ENCODE measurements at places on chromosomes 13 and 19.

GRCh38 chr13:97386801-97387484 is 47.0 kb upstream of the RAP2A start:
- no peak for DNase-seq

- DNase-seq: no peak
Measured at GRCh38 chr19:17953869-17954268, 13.0 kb upstream of the KCNN1 start.

DNA sequence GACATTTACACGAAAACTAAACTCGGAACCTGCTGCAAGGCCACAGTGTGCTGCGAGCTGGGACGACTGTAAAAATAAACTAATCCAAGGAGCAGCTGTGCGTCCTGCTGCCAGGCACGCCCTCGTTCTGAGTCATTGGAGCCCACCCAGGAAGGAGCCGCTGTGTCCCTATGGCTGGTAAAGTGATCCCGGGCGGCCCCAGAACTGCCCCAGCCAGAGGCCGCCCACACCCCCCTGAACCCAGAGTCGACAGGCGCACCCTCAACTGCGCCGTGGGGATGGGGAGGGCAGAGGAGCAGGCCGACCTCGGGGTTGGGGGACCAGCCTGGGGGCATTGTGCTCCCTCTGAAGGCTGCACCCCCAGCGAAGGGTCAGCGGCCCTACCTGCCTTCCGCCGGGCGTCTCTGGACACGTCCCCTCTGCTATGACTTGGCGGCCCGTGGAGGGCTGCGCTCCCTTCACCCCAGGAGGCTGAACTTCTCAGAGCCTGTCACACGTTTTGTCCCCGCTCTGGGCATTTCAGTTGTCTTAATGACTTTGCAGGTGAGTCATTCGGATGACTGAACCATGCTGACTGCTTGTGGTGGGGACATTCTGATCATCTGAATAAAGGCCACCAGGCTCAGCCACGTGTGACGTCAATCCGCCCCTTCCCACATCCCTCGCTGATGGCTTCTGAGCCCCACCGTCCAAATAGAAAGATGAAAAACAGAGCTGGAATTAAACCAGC is 42.7 kb downstream of the ADPRHL1 start:
- no peak for DNase-seq

DNA sequence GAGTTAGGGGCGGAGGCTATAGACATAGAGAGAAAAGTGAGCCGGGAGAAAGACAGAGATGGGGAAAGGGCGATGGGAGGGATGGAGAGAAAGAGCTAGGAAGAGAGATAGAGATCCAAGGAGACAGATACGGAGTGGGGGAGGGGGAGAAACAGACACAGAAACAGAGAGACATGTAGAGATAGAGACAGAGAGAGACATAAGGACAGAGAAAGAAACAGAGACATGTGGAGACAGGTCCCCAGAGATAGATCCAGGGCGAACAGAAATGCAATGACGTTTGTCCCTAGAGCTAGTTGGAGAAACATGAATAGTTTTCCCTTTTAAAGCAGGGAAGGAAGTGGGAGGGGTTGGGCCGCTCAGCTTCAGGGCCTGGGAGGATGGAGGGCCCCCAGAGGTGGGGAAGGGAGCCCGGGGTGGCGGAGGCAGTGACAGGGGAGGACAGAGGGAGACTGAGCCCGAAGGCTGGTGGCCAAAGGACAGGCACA is 4.6 kb downstream of the PPP1R14A start:
- DNase-seq: no peak

DNA sequence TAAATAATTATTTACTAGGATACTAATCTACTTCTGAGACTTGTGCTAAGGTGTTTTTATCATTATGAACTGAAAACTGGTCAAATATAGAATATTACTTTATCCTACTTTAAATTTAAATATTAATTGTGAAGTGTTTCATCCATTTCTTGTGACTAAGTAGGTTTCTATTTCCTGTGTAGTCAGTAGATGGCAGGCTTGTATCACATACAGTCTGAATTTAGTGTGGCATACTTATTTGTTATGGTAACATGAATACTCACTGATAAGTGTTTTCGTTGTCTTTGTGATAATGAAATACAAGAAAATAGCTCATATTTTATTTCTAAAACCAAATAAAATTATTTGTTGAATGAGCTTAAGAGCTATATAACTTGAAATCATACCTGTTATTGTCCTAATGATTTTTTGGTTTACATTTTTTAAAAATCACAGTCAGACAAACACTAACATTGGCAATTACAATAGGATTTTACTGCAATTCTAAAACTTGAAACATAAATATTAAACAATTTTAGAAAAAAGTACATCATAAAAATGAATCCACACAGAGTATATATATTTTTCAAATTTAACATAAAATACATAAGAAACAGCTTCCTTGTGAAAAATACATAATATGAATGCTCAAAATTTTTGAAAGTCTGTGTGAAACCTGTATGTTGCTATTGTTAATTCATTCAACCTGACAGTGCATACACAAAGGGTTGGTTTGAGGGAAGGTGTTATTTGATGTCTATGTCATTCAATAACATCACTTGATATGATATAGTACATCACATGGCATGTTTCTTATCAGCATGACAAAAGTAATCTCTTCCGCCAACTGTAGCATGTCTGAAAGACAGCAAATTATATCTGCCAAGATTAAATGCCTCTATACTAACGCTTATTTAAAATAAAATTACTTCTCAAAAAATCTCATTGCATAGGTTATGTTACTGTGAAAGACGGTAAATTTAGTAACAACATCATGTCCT is 904.8 kb upstream of the PCDH20 start:
- no peak for DNase-seq

DNA sequence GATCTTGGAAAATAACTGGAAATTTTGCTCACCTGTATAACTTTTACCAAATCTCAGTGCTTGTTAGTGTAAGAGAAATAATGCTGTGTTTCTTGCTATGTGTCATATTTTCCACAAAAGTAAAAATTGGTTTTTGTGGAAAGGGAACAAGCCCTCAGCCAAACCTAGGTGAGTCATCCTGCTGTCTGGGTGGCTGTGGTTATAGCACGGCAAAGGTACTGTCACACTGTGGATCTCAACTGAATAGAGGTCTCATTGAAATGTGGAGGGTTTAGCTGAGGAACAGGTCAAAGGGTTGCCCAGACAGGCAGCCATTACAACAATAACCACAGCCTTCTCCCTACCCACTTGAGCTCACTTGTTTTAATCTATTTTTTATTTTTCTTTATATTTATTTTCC is 338.8 kb upstream of the DACH1 start:
- no peak for DNase-seq

- DNase-seq: no peak
Measured at GRCh38 chr19:32273483-32273882, 71.9 kb upstream of the ZNF507 start.

DNA sequence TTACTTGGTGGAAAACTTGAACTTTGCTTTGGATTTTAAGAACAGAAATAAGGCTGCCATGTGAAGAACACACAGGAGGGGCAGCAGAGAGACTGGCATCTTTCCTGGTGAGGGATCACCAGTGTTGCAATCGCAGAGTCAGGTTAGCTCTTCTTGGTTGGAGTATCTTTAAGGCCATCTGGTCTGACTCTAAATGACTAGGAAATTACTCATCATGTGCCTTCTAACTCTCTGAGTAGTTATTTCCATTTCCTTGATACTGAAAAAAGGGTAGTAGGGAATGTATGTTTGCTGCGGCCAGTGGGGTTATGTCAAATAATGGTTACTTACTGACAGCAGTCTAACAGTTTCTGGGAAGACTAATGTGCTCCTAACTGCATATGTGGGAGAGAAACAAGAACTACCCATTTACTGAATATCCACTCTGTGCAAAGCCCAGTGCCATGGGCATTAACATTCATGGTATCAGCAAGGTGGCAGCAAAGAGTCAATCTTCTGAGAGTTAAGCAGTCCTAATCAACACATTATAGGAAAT is 122.1 kb downstream of the COG6 start:
- DNase-seq: no peak

DNA sequence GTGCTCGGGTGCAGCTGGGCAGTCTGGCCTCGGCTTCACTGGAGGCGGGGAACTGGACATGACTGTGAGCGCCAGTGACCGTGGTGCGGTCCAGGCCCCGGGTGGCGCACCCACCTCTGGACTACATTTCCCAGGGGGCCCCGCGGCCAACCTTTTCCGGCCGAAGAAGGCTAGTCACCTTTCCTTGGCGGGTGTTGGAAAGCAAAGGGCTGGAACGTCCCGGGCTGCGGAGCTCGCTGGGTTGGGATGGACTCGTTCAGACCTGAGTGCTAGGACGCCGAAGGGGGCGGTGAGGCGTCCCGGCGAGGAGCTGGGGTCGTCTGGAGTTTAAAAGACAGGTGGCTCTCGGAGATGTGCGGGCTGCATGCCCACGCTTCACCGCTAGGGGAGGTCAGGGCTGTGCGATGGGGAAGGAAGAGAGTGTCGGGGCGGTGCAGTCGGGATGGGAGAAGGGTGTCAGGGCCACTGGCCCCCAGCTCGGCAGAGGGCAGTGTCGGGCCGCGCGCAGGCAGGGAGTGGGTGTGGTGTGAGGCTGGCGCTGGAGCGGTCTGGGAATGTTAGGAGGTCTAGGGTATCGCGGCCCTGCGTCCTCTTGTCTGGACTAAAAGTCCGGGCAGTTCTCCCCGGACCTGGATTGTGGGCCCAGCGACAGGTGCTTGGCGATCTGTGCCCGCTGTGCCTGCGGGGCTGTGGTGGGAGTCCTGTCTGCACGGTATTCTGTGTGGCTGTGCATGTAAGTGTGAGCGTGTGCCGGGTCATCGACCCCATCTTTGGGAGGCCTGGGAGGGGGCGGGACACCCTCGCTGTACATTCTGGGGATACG is 57.1 kb downstream of the ZNF568 start:
- DNase-seq: peak; percentile 37

DNA sequence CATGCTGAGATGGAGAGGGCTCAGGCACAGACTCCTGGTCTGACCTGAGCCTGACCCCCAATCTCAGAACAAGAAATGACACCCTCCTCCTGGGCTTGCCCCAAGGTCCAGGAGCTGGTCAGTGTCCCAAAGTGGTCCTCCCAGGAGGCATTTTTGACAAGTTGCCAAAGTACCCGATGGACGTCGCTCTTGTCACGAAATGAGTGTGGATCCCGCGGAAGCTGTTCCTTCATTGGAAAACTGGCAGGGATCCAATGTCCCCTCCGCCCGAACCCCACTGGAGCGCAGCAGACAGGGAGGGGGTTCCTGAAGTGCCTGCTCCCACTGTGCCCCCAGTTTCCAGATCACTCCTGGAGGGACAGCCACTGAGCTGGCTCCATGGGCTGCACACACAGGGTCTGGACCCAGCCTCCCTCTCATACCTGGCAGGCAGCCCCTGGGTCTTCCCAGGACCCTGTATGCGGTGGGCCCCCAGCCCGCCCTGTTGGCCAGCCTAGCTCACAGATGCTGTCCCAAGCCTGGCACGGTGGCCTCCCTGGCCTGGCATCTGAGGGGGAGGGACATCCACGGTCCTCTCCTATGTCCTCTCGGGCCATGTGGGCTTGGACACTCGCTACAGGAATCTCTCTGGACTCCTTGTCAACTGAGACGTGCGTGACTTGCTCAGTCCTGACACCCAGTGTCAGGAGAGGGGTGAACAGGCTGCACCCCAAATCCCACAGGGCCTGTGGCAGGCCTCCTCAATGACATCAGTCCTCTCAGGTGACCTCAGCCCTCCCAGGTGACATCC is 12.8 kb upstream of the ZNF14 start:
- DNase-seq: no peak

GRCh38 chr13:47117268-47117667 is 220.4 kb upstream of the HTR2A start:
- no peak for DNase-seq

DNA sequence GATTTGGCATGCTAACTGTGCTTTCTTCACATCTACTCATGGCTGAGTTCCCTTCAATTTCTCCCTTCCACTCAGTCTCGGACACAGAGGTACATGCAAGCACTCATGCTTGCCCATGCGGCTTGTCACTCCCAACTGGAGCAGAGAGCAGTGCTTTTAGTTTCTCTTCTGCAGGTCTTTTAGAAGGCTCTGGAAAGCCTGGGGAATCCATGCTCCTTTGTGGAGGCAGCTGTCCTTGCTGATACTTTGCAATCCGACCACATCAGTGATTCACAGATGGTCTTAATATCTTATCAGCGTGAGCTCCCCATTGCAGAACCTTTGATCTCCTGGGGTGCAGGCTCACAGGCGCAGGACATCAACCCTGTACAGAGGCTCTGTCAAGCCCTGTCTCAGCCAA is 203.9 kb downstream of the COL4A1 start:
- no peak for DNase-seq

DNA sequence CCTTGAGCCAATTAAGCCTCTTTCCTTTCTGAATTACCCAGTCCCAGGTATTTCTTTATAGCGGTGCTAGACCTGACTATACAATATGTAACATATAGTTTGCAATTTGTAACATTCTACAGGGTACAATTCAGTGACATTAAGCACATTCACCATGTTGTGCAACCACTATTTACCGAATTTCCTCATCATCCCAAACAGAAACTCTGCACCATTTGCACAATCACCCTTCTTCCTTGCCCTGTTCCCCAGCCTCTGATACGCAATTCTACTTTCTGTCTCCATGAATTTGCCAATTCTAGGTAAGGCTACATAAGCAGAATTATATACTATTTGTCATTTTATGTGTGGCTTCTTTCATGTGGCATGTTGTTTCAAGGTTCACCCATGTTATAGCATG is 13.7 kb upstream of the SIGLEC10 start:
- no peak for DNase-seq

DNA sequence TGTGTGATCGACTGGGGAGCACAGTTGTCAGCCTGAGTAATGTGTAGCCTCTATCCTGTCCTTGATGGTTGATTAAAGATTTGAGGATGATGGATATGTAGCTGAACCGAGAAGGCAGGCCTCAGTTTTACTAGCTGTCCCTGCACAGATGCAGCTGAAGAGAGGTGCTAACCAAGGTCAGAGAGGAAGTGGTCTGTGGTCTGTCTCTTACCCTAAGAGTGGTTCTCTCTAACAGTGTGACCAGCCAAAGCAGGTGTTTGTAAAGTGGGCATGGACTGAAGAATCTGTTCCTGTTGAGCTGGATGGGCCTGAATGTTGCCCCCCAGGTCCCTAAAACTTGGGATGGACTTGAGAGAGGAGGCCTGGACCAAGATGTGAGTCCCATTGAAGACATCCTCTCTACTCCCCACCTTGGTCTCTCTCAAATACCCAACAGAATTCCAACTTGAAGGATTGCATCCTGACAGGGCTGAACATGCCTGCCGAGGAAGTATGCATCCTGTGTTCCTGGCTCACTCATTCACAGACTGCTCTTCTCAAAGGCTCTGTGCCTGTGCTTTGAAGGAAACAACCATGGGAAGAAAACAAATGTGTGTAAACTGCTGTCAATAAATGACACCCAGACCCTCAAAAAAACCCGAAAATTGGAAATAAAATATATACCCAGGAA is 223.8 kb downstream of the MAB21L1 start:
- no peak for DNase-seq

DNA sequence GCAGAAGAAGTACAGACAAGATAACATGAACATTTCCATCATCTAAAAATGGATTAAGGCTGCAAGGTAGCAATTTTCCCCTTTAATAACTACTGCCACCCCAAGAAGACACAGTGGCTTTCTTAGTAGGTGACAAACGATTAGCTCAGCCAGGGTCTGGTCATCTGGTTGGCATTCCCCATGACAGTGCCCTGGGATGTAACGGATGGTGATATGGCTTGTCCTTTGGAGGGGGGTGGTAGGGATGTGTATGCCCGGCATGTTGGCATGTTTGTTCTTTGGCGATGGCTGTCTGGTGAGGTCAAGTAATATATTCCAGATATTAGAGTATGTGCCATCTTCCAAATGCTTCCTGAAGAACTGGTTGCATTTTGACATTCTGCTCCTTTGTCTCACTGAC is 135.6 kb upstream of the ZNF536 start:
- DNase-seq: no peak

Data from stimulated activated CD4-positive, alpha-beta T cell treated with anti-CD3 and anti-CD28 coated beads, TNF-alpha, amount 100 ng/mL, for 1 hour (primary cell).